Endothelial cell of coronary artery (primary cell): ENCODE measurements at places on chromosomes 5 and 9. TPM values are rescaled to one million over a fixed set of nuclear protein-coding genes. Genes with fewer than 3 reads are reported as not detected.

ROR2 gene
- not detected in 2 replicates for total RNA-seq

LCN1 gene
- 0.66 TPM in 1 of 2 replicates, not detected in the other for total RNA-seq

SLC45A2 gene
- total RNA-seq, result 0.09 TPM in 1 of 2 replicates, not detected in the other

GRXCR2 gene
- total RNA-seq, result not detected in 2 replicates

TNFSF15 gene
- total RNA-seq, result 0.27 and 4.6 TPM in 2 replicates

PCDH12 gene
- total RNA-seq, result 16.8 and 39.3 TPM in 2 replicates

WDR31 gene
- 0.54 and 0.75 TPM in 2 replicates for total RNA-seq

PCDHAC2 gene
- 0.09 and 2.4 TPM in 2 replicates for total RNA-seq

ECSCR gene
- 217 and 377 TPM in 2 replicates for total RNA-seq

FRMD3 gene
- total RNA-seq, result 2.3 and 14.8 TPM in 2 replicates

GRM6 gene
- total RNA-seq, result not detected in 2 replicates

NME5 gene
- total RNA-seq, result 1.2 and 1.5 TPM in 2 replicates
